Left lung (tissue), 14 donors: ENCODE measurements at places on chromosomes 2 and 18. TPM values are rescaled to one million over a fixed set of nuclear protein-coding genes. Genes with fewer than 3 reads are reported as not detected.
A peak's percentile ranks its signal among the peaks of the same experiment; 100 is the strongest.

DNA sequence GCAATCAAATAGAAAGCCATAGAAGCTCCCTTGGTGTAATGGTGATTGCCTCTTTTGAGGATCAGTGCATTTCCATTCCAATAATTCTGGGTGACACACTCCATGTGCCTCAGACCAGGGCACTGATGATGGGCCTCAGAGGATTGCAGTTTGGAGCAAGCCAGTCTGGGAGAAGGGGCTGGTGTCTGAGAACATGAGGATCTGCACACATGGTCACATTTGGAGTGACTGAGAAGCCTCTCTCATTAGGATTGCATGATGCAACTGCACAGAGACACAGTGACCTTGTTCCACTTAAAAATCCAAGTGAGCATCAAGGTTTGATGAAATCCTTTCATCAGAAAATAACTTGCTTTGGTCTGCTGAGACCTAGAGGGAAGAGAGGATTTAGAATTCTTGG, 216.4 kb downstream of the ANKRD30B start:
- no peak for DNase-seq

GRCh38 chr2:178072383-178073301, at the start of gene PDE11A:
Gene PDE11A (minus strand): TSS chr2:178072777. CDS start chr2:178072437, 340 bp downstream.
- DNase-seq: peak; percentile 69

- DNase-seq: no peak
These were observed 10.2 kb downstream of the RALB start for GRCh38 chr2:120262761-120263428.

DNA sequence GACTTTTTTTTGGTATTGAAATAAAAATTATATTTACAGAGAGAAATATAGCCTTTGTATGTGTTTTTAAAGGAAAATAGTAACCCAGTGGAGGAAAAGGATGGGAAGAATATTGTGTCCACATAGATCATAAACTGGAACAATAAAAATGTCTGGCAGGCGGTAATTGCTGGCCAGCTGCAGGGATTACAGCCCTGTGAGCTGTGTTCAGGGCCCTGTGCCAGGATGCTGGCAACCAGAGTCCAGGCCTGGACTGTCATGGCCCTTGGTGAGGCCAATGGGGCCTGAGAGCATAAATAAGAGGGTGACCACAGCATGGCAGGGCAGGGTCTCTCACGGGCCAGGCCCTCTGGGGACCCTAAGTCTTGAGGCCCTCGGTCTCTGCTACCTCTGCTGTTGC, 171.2 kb downstream of the ACOXL start:
- no peak for DNase-seq

- peak; percentile 34 for DNase-seq
These were observed 31.3 kb upstream of the SSB start for GRCh38 chr2:169767243-169767888.

- DNase-seq: peak; percentile 66
These were observed 790 bp upstream of the ACAA2 start for GRCh38 chr18:49814147-49814499.

DNA sequence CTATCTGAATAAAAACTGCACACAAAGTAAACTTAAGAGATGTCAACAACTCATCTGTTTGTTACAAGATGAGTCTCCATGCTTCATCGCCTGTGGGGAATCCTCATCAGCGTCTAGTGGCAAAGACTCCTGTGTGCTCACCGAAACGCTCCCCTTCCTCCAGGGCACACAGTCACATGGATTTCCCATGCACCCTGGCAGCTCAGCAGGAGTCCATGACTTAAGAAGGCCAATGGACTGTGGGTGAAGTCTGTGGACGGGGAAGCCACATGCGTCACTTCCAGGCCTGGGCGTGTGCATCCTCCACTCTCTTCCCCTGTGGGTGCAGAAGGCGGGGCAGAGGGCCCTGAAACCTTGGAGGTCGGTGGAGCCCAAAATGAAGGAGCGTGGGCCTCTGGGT, 41.1 kb downstream of the ID2 start:
- DNase-seq: no peak

- no peak for DNase-seq
These were observed 68.4 kb upstream of the ALPP start for GRCh38 chr2:232310121-232310520.

GRCh38 chr2:66827851-66828250, 392.9 kb downstream of the MEIS1 start:
- DNase-seq: no peak

GRCh38 chr2:113078350-113078839, 10.6 kb downstream of the IL1F10 start:
- no peak for DNase-seq

GRCh38 chr2:160613466-160614153, 120.0 kb upstream of the RBMS1 start:
- DNase-seq: no peak

DNA sequence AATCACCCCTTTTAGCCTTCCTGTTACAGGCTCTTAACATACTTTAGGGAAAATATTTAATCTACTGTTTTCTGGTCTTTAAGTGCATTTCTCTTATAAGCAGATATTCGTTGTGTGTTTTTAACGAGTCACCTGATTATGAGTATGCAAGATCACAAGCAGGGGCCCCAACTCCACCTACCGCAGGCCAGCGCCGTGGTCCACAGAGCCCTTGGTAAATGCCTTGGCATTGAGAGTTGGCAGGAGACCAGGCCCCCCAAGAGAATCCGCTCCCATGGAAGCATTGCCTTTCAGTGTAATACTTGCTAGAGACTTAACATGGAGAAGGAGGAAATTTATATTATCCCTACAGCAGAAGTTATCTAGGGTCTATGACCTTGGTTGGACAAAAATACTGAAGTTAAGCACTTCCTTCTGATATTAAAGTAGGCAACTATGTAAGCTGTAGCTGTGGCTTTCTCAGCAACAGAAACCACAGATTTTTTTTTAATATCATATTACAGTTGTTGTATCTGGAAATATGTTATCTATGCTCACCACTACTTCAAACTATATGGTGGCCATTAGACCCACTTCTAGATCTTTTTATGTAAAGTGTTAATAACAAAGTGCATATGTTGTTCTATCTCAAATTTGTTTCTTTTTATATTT, 241.8 kb upstream of the MGAT5 start:
- DNase-seq: no peak

DNA sequence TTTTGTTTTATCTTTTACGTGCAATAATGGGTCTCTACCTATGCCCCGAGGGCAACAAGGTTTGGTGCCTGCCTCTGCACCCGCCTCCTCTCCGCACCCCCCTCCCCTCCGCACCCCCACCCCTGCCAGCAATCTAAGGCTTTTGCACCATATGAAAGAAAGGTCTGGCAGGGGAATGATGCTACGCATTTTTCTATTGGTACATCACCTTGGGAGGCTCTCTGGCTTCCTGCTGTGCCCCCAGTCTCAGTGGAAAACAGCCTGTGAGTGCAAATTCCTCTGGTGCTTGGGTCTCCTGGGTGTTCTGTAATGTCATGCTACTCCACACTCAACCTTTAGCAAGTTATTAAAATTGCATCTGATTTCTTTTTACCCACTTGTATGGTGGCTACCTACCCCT, 161.3 kb upstream of the SMAD7 start:
- DNase-seq: no peak

DNA sequence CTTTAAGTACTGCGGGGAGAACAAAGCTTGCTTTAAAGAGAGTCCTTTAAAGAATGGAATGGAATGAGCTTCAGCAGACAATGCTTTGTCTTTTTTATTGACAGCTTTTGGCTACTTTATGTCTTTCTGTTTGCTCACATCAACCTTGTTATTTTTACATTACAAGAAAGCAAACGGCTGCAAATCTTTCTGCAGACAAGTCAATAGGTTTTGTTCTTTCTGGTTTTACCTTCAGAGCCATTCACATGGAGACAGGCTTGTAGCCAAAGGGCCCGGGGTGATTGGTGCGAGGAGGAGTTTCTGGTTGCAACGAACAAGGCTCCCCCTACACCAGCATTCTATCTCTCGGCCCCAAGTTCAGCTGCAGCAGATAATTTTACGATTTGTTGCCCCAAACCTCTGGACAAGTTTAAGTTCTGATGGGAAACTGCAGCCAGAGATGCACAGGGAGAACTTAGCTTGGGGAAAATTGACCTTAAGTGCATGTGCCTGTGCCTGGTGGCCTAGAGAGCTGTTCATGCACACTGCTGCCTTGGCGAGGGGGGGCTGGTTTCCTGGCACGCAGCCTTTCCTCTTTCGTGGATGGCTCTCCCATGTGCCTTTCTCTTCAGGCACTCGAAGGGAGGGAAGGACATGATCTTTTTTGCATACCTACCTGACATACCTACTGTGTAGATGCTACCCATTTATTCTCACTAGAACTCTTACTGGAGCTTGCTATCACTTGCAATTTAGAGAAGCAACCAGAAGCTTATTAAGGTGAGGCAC, 543.2 kb downstream of the DCDC2C start:
- no peak for DNase-seq

DNA sequence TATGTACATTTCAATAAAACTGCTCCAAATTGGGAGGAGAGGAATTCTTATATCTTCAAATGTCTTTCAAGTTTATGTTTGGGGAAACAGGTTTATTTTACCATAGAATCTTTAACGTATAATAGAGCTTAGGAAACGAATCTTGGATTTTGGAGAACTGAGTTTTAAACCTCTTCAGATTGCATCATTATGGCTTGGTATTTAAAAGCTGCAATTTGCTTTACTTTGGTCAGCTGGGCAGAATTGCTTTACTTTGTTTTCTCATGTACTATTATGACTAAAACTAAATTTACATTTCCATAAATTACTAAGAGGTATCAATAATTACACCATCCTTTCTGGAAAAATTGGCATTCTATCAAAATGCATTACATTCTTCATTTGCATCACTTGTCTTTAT, 54.6 kb downstream of the BAZ2B start:
- DNase-seq: no peak

- no peak for DNase-seq
These were observed 25.0 kb upstream of the PHLPP1 start for GRCh38 chr18:62690236-62690815.

The TUBA3E gene
- not detected for total RNA-seq

The CGREF1 gene
- 3.4 TPM for total RNA-seq

The PSMA8 gene
- total RNA-seq: 0.15 TPM

The GALNT3 gene
- 37.7 TPM for total RNA-seq

The ANKAR gene
- total RNA-seq: 6.9 TPM

The DNER gene
- 0.06 TPM for total RNA-seq

The RNASEH1 gene
- total RNA-seq: 22.8 TPM

The DNAH7 gene
- 1.6 TPM for total RNA-seq
